K562 (cell line): ENCODE measurements at places on chromosomes 1 and 21.

GRCh38 chr1:193448682-193449461 is 262.5 kb upstream of the B3GALT2 start:
- no peak for DNase-seq

DNA sequence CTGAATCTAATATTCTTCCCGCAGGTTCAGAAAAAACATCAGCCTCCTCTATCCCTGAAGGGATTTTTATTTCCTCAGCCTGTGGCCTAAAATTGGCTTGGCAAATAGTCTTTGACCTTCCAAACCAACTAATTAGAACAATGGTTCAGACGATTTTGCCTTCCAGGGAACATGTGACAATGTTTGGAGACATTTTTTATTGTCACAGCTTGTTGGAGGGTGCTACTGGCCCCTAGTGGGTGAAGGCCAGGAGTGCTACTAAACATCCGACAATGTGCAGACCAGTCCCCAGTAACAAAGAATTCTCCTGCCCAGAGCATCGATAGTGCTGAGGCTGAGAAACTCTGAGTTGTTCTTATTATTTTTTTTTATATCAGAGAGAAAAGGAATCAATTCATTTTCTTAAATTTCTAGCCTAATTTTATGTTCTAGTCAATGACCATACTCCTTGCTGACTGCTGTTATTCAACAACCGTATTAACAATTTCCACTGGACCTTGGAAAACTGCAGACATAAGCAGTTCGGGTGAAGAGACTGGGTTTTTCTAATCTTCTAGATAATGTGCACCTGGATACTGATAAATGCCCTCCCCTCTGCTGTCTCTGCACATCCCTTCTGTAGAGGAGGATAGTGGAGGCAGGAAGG is 280.7 kb downstream of the LMX1A start:
- DNase-seq: peak; percentile 25

GRCh38 chr1:209349363-209350308 is 233.9 kb upstream of the CAMK1G start:
- DNase-seq: no peak

- no peak for DNase-seq
These were observed 48.1 kb downstream of the LHX9 start for GRCh38 chr1:197965132-197965840.

GRCh38 chr1:2126331-2127186 is 68.0 kb downstream of the FAAP20 start:
- DNase-seq: no peak

GRCh38 chr1:67170751-67171573 is 4.7 kb downstream of the IL23R start:
- no peak for DNase-seq

GRCh38 chr1:184870319-184870718 is 104.0 kb downstream of the NIBAN1 start:
- no peak for DNase-seq

GRCh38 chr1:16980473-16981268 is at the start of gene MFAP2:
TSS of gene MFAP2 (minus strand) at chr1:16980620. CDS start at chr1:16978273, 2,347 bp downstream.
- DNase-seq: no peak

DNA sequence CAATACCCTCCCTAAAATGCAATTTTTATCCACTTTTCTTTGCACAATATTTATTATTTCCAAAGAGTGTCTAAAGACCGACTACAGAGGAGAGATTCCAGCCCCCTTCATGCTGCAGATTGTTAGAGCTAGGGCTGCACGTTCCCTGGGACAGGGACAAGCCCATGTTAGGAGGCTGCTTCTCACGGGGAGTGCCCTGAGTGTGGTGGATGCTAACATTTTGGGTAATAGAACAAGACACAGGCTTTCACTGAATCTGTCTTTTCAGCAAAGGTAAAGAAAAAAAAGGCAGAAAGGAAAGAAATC is 125.4 kb downstream of the RIPK4 start:
- no peak for DNase-seq

DNA sequence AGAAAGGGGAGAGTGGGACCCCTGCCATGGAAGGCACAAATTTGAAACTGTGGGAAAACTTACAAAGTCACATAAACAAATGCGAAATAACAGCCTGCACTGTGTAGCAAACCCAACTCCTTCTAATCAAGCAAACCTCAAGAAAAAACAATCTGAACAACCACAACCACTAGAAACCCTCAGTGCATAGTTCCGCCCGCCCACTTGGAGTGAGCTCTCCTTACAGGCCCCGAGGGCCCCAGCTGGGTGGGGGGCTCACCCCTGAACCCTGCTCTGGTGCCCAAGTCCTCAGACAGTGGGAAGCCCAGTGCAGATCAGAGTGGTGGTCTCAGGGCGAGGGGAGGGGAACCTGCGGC is 931 bp upstream of the MXRA8 start:
- DNase-seq: no peak

GRCh38 chr1:198535631-198536030 is 4.8 kb downstream of the ATP6V1G3 start:
- DNase-seq: no peak

GRCh38 chr1:65527190-65527589 is 106.7 kb downstream of the LEPR start:
- DNase-seq: peak; percentile 27

DNA sequence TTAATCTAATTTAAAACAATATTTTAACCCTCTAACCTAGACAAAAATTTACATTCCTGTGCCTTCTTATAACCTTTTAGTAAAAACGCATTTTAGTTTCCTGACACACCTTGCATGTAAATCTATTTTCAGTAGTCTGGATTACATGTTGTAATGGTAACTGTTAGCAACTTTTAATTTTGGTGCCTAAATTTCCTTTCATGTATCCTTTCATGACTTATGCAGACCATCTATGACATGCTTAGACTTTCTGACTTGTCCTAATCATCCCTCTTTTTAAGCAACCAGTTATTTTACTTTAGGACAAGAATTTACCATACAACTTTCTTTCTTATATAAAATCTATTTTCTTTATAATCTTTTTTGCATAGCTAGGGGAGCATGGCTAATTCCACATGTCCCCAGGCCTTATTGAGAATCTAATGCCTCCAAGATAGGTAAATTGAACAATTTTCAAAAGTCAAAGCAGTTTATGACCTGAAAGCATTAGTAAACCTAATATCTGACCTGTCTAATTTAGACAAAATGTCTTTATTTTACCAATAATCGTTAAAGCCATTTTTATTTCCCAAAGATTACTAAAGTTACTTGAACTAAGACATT is 57.5 kb upstream of the IL12RB2 start:
- DNase-seq: no peak

DNA sequence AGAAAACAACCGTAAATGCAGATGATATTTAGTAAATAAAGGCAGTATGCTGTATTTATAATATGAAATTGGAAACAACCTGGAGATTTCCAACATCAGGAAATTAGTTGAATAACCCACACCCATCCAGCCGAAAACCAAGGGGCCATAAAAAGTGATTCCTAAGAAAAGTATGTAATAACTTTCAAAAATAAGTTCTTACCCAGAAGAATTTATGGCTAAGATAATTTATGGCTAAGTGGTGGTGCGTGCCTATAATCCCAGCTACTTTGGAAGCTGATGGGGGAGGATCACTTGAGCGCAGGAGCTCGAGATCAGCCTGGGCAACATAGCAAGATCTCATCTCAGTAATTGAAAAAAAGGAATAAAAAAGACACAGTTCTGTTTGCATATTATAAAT is 43.2 kb downstream of the TMCO4 start:
- DNase-seq: no peak

DNA sequence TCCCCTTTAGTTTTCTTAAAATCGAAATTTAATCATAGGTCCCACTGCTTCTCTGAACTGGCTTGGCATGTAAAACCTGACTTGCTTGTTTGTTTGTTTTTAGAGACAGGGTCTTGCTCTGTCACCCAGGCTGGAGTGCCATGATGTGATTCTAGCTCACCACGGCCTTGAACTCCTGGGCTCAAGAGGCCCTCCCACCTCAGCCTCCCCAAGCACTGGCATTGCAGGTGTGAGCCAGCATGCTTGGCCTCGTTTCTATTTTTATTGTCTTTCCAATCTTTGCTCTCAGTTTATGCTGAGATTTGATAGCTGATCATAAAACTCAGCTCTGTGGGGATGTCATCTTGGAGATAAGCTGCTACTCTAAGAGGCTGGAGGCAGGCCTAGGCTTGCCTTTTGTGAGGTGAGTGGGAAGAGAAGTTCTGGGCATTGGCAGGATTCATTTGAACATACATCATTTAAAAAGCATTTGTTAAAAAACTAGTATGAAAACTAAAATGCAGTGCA is 51.5 kb upstream of the GCLM start:
- DNase-seq: no peak
